ENCODE measurements at places on chromosomes 6 and 20. TPM values are rescaled to one million over a fixed set of nuclear protein-coding genes. Genes with fewer than 3 reads are reported as not detected.

- H3K36me3 ChIP-seq = no peaks in the 10 kb centered on the region
- no peaks in the 10 kb centered on the region for H3K4me1 ChIP-seq
- DNase-seq = no peak
- no peak overlapping the region for H3K27ac ChIP-seq
- no peak overlapping the region for H3K4me3 ChIP-seq
Observed at GRCh38 chr6:127462376-127462775, 3.2 kb upstream of the KIAA0408 start.

DNA sequence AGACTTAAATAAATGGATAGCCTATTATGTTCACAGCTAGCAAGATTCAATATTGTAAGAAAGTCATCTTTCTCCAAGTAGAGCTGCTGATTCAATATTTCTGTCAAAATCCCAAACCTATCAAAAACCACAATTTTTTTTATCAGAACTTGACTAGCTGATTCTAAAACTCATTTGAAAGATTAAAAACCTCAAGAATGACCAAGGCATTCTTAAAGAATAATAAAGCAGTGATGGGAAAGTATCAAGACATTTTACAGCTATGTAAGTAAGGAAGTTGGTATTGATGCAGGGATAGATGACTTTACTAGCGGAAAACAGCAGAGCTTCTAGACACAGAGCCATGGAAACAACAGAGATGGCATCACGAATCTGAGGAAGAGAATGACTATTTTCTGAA is 64.7 kb downstream of the SAMD3 start:
- H3K36me3 ChIP-seq = no peaks in the 10 kb centered on the region
- no peak overlapping the region for H3K27ac ChIP-seq
- no peaks in the 10 kb centered on the region for H3K4me1 ChIP-seq
- no peak for DNase-seq
- no peaks in the 10 kb centered on the region for H3K27me3 ChIP-seq
- H3K4me3 ChIP-seq = no peak overlapping the region

GRCh38 chr6:169172456-169172855 is 81.2 kb downstream of the THBS2 start:
- H3K27me3 ChIP-seq = no peaks in the 10 kb centered on the region
- H3K4me3 ChIP-seq = no peak overlapping the region
- no peaks in the 10 kb centered on the region for H3K4me1 ChIP-seq
- no peaks in the 10 kb centered on the region for H3K36me3 ChIP-seq
- H3K27ac ChIP-seq = no peak overlapping the region
- no peak for DNase-seq

GRCh38 chr6:104936766-104937535 is 20.0 kb upstream of the LIN28B start:
- peaks cover 25% of the 10 kb centered on the region for H3K27me3 ChIP-seq
- H3K4me3 ChIP-seq = no peak overlapping the region
- H3K4me1 ChIP-seq = no peaks in the 10 kb centered on the region

- peak overlapping the region; percentile 100 for H3K27ac ChIP-seq
- peaks cover 21% of the 10 kb centered on the region for H3K4me1 ChIP-seq
- peak overlapping the region; percentile 51 for H3K4me3 ChIP-seq
- H3K27me3 ChIP-seq = no peaks in the 10 kb centered on the region
- DNase-seq = peak; percentile 54
- H3K36me3 ChIP-seq = peaks cover 20% of the 10 kb centered on the region
Observed at GRCh38 chr6:89079511-89080234, 878 bp upstream of the PNRC1 start.

DNA sequence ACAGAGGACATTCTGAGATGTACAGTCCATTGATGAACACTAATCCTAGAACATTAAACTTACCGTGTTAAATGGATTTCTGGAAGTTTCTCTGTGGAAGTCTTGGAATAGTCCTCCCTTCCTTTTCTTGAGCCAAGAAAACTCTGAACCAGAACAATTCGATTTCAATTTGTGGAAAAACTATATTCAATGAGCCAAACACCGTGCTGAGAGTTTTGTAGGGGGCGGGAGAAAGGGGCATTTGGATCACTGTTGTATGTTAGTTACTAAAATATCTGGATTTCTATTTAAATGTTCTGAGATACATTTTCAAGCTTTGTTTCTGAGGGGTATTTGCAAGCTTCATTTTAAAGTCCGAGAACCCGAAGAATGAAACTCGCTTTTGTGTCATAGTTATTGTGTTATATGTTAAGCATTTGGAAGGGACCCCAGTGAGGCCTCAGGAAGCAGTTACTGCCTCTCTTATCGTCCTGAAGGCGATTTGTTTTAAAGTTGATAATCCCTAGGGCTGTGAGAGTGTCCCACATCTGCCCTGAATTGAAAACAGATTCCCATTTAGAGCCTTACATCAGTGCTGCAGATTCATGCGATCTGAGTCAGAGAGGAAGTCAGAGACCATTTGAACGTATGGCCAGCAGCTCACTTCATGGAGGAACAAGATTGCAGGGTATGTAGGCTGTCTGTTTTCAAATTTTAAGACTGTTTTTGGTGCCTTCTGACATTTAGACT is 70.8 kb upstream of the SASH1 start:
- DNase-seq = no peak
- no peak overlapping the region for H3K4me3 ChIP-seq
- no peaks in the 10 kb centered on the region for H3K36me3 ChIP-seq
- H3K27me3 ChIP-seq = no peaks in the 10 kb centered on the region
- no peaks in the 10 kb centered on the region for H3K4me1 ChIP-seq

- peak; percentile 18 for DNase-seq
- H3K4me1 ChIP-seq = no peaks in the 10 kb centered on the region
- no peak overlapping the region for H3K4me3 ChIP-seq
- no peaks in the 10 kb centered on the region for H3K27me3 ChIP-seq
Observed at GRCh38 chr6:105272786-105273185, 93.0 kb upstream of the POPDC3 start.

Gene ASIP
- total RNA-seq = not detected

Gene CCN2
- 164 TPM for total RNA-seq
